Stimulated activated CD8-positive, alpha-beta memory T cell treated with anti-CD3 and anti-CD28 coated beads, Interleukin-7, amount 100 ng/mL, for 1 hour (primary cell): ENCODE measurements at places on chromosomes 1 and 21.

DNA sequence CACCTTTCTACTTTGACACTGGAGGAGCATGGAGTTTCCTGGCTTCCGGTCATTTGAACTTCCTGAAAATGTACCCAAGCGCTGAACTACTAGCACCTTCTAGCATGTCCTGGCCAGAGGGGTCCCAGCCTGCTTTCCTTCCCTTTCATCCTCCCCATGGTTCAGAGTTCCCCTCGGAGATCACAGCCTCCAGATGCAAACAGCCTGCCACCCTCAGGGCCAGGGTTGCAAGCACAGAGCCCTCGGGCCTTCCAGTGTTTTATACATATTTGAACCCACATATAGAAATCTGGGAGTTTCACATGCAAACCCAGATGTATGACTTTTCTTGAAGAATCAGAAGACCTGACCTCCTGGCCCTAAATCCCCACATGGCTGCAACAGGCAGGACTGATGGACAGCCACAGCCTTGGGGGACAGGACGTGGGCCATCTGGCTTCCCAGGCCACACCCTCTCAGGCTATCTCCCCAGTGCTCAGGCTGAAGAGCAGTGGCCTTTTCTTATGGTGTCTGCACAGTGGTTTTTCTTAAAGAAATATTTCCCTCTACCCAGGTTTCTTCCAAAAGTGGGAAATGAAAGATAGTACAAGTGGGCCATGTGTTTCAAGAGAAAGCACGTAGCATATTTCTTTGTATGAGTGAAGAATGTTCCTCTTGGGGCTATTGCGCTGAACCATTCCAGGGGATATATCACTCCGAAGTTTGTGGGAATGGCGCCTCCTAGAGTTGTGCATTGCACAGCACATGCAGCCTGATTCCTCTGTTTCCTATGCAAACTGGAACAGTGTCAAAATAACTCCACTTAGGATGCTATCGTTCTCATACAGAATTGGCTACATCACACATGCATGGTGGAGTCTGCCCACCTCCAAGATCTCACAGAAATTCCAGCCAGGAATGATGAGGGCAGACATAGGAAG is 232.0 kb upstream of the VAMP3 start:
- DNase-seq: no peak

GRCh38 chr1:212488436-212489283 is 55.9 kb downstream of the NENF start:
- DNase-seq: no peak

DNA sequence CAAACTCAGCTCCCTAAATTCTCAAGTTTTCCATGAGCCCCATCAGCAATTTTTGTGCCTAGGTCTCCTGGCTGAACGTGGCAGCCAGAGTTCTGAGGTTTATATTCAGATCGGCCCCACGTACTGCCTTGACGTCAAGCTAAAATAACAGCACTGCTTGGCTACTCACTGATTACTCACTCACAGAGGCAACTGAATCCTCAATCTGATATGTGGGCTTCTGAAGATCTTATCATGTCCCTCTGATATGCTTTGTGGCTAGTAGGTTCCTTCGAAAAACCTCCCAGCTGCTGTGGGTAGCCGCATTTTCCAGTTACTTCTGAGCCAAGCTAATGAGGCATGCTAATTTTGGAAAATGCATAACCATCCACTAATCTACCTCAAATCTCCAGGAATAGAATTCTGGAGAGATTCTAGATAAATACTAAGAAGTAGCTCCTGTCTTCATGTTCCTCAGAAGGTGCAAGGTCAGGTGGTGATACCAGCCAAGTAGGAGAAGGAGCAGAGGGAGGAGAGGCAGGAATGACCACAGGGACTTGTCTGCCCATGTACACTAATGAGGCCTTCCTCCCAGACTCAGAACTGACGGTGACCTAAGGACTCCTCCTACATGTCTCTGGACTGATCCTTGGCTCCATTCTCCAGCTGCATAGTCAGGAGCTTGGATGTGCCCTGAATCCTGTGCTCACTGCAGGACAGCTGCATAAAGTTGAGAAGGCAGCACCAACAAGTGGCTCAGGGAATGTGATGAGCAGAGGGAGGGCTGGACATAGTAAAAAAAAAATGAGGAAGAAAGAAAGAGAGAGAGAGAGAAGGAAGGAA is 263.7 kb downstream of the TNR start:
- no peak for DNase-seq

- no peak for DNase-seq
Observed at GRCh38 chr21:39911286-39912199, 44.3 kb downstream of the PCP4 start.

- DNase-seq: no peak
Observed at GRCh38 chr1:163799190-163799805, 477.5 kb downstream of the NUF2 start.

GRCh38 chr1:17553975-17554700 is 14.6 kb downstream of the ARHGEF10L start:
- DNase-seq: no peak

- DNase-seq: no peak
Observed at GRCh38 chr1:171397851-171398469, 84.0 kb downstream of the FMO4 start.

DNA sequence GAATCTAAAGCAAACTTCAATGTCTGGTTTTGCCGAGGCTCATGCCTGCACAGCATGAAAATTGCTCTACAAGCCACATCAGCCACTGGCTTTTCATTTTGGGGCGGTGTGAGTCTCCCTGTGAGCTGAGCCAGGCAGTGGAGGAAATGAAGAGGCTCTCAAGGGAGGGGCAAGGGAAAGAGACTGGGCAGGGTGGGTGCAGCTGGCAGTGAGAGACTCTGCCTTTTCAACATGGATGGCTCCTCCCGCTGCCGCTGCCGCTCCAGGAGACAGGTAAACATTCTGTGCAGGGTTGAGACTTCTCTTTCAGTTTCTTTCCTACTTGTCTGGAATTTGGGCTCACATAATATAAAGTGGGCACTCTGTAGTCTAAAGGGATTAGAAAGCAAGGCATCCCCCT is 11.3 kb upstream of the CTSE start:
- no peak for DNase-seq

DNA sequence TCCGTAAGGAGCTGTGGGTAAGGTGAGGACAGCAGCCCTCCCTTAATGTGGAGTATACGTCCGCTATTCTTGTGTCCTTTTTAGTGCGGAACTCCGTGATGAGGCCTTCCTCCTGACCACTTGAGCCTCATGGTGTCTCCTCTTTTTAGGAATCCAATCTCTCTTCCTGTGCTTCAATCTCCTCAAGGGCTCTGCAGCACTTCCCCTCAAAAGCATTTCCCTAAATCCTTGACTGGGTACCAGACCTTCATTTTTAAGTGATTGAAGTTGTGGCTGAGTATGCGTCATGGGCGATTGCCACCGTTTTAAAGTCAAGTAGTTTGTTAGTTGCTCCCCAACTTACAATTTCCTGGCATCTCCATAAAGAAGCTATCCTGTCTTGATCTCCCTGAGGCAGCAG is 62.8 kb downstream of the SAMSN1 start:
- no peak for DNase-seq

DNA sequence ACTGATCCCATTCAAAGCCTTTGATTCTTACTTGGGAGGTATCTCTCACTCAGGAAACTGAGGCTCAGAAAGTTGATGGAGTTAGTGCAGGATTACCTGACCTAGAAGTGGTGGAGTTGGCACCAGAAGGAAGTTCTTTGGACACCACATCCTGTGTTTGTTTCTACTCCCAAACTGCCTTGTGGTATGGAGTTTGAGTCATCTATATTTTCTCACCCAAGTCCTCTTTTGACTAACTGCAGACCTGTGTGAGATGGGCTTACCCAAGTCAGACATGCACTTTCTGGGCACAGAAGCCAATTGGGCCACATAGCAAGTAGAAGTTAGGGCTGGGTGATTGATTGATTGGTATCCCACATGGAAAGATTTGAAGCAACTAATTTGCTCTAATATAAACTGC is 36.1 kb downstream of the FGGY start:
- no peak for DNase-seq

DNA sequence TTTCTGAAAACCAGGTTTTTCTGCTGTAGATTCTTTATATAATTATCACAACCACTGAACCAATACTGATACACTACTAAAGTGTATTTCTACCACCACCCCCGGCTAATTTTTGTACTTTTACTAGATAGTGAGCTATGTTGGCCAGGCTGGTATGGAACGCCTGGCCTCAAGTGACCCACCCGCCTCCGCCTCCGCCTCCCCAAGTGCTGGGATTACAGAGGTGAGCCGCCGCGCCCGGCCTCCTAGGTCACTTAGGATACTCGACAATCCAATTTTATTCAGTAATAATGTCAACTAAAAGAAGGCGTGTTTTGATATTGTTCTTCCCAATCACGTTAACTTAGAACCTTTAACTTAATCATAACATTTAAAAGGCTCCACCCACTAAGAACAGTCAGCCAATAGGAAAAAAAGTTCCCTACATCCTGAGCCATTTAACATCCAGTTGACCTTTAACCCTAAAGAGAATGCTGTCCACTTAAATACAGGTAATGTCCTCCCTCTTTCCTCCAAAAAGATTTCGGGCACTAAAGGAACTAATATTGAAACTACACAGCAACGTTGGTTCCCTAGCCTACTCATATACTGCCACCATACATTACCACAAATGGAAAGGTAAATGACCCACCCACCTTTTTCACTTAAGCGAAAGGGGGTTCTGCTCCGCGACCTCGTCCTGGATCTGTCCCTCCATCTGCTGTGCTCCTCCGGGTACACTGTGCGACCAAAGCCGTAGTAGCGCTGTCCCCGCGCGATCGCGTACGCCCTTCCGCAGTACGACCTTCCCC is 1.2 kb downstream of the RSRP1 start:
- DNase-seq: no peak

- no peak for DNase-seq
Observed at GRCh38 chr1:243723458-243724043, 126.5 kb downstream of the AKT3 start.

DNA sequence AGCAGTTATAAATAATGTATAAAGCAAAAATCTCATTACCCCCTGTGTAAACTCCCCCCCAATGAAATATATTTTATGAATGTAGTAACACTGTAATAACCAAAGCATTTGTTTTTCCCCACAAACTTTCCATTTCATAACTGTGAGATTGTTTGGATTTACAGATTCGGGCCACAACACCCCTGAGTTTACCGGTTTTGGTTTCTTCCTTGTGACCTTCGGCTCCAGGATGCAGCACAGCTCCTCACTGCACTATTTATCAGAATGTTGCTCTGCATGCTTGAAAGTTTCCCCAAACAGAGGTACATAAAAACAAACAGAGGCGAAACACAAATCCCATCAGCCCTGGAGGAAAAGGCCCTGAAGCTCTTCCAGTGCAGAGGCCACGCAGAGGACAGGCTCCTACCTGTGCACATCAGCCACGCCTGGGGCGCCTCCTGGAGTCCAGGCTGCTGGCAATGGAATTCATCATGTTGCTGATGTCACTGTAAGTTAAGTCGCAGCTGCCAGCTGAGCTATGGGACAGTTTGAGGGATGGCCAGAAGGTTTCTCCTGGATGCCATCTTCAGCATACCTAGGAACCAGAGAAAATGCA is 122.0 kb downstream of the LMO4 start:
- no peak for DNase-seq

DNA sequence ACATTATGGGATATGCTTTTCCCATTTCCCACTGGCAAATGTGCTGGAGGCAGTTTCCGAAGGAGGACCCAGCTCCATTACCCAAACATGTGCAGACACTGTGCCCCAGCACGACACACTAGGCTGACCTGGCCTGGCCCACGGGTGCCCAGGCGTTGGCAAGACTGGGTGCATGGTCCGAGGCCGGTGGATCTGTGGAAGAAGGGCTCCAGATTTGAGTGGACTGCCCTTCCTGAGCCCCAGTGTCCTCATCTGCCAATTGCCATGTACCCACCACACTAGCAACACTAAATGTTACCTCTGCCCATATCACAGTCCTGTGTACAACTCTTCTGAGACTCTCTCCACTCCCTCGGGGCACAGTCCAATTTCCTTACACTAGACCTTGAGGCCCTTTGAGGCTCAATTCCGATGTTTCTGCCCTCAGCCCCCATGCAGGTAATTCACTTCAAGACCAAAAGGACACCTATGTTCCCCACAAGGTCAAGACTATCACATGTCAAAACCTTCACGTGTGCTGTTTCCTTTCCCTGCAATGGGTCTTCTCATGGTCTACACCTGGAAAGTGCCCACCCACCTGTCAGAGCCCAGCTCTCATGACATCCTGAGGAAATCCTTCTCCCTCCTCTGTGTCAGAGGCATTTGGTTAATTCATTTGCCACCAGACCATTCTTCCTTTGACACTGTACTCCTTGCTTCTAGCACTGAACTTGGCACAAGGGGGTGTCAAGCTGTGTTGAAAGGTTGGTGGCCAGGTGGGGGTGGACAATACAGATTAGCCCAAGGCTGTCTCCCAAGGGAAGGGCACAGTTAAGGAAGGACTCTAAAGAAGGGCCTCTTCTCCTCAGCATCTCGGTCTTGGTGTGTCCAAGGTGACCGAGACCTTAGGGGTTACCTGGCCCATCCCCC is 124.9 kb downstream of the DMRTB1 start:
- DNase-seq: no peak

- no peak for DNase-seq
Observed at GRCh38 chr1:6185151-6185550, 5.0 kb upstream of the CHD5 start.

DNA sequence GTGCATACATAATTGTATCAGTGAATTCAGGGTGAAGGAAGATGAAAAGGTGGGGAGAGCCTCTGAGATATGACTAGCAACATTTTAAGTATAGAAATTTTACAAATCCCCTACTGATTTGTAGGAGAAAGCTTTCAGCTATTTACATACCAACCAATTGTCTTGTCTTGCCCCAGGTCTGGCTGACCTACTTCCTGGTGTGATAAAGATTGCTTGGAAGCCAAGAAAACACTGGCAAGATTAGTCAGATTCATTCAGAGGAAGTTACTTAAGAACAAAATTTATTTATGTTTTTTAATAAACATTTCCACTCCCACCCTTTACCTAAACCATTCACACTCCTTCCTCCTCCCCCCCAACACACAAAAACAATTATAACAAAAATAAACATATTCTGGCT is 17.5 kb downstream of the PTGS2 start:
- DNase-seq: no peak

GRCh38 chr1:205973377-205974232 is 29.6 kb downstream of the RAB7B start:
- no peak for DNase-seq

DNA sequence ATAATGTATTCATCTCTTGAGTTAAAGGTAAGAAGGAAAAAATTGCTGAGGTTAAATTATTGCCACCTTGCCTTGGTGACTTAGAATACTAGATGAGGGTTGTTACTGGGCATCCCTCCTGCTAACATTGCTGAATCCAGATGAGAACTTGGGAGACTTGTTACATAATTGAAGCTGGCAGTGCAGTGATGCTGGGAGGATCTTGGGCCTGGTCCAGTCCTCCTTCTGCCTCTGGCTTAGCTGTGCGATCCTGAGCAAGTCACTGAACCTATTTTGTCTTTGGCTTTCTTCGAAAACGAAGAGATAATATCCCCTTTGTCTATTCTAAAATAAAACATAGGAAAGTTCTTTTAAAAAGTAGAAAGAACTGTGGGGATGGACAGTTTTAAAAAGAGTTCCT is 244.9 kb upstream of the NRIP1 start:
- DNase-seq: no peak

GRCh38 chr1:21189421-21189820 is 12.7 kb upstream of the EIF4G3 start:
- DNase-seq: no peak
